ENCODE measurements at places on chromosomes 1 and 21.

GRCh38 chr1:58710190-58711085, 10.6 kb upstream of the MYSM1 start:
- DNase-seq = no peak

DNA sequence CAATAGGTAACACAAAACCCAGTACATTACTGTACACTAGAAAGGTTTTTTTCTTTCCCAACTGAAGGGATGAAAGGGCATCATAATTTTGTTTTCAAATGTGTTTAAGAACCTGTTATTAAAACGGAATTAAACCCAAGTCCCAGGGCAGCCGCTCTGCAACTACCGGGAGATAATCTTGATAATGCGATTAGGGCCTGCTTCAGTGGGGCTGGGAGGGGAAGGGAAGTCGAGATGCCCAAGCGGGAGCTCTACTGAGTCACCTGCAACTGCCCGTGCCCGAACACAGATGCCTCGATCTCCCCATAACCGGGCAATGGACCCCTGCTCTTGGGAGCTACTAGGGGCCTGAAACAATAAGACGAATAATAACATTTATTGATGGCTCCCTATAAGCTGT, 61.4 kb downstream of the KAZN start:
- DNase-seq = no peak

GRCh38 chr1:213286235-213286634, 235.2 kb downstream of the RPS6KC1 start:
- DNase-seq = no peak

DNA sequence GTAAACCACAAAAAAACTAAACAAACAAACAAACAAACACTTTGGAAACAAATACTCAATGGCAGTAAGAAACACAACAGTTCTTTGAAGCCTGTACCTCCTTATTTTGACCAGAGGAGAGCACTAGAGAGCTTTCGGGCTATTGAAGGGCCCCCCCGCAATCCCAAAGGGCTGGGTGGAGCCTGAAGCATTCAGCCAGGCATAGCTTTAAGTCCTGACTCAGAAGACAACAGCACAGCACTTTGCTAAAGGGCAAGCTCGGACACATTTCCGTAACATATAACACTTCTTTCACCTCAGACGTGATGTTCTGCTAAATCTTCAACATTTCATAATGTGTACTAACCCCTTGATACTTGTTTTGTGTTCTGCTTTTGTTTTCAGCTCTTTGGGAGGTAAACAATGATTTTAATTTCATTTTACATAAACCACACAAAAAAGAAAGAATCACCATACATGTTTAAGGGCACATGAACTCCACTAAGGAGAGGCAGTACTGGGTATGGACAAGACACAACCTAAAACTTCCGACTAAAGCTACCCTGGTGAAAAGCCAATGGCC, 9.7 kb upstream of the SHCBP1L start:
- peak; percentile 51 for DNase-seq

DNA sequence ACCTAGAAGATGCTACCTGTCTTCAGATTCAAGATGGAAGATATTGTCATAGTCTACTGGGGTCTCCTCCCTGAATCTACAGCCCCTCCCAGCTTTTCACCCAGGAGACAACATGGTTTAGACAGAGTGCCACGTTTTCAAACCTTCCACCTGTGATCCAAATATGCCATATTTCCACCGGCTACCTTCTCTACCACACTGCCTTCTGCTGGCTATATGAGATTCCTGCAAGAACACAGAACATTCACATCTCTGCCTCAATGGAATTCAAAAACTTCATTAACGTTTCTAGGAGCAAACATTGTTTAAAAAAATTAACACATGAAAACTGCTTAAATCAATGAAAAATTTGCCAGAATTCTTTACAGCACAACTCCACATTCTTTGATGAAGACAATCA, 12.9 kb upstream of the LELP1 start:
- DNase-seq = no peak

DNA sequence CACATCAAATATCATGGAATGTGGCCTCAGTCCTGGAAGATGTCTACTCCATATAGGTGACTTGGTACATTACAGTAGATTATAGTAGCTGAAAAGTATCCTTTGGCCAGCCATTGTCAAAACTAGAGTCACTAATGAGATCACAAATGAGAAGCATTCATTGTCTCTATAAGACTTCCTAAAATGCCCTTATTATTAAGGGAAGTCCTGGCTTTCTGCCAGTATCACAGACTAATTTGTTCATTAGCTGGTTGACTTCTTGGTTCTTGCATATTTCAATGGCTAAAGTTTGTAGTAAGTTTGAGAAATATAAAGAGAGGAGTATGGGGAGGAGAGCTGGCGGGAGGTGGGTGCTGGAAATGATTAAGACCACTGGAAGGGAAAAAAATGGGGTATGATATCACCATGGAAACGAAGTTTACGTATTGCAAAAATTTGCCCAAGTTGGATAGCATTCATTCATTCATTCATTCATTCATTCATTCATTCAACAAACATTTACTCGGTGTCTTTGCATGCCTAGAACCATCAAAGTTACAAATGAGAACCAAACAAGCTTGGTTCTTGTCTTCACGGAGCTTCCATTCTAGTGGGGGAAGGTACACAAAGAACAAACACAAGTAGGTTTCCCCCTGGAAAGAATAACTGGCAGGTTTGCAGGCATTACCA, 11.7 kb upstream of the B3GALNT2 start:
- no peak for DNase-seq

- no peak for DNase-seq
Observed at GRCh38 chr1:207810173-207810572, 58.3 kb downstream of the CD46 start.

DNA sequence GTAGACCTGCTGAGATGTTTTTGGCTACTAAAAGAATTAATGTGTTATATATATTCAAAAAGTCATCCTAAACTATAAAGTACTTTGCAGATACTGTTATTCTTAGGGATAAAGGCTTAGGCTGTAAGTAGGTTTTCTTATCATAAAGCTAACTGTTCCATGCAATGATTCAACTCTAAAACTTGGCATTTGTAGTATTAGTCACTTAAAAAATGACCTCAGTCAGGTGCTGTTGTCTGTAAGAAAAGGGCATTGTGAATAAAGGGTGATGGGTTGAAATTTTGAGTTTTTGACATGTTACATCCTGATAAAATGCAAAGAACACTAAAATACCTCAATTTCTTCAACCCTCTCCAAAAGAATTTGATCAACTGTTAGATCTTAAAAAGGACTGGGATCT, 32.9 kb downstream of the ADCY10 start:
- no peak for DNase-seq

Measured in head of caudate nucleus (tissue), 42 donors.